ENCODE measurements at places on chromosomes 1 and 21.

- DNase-seq, result no peak
Observed at GRCh38 chr1:242133796-242134195, 134.9 kb upstream of the MAP1LC3C start.

DNA sequence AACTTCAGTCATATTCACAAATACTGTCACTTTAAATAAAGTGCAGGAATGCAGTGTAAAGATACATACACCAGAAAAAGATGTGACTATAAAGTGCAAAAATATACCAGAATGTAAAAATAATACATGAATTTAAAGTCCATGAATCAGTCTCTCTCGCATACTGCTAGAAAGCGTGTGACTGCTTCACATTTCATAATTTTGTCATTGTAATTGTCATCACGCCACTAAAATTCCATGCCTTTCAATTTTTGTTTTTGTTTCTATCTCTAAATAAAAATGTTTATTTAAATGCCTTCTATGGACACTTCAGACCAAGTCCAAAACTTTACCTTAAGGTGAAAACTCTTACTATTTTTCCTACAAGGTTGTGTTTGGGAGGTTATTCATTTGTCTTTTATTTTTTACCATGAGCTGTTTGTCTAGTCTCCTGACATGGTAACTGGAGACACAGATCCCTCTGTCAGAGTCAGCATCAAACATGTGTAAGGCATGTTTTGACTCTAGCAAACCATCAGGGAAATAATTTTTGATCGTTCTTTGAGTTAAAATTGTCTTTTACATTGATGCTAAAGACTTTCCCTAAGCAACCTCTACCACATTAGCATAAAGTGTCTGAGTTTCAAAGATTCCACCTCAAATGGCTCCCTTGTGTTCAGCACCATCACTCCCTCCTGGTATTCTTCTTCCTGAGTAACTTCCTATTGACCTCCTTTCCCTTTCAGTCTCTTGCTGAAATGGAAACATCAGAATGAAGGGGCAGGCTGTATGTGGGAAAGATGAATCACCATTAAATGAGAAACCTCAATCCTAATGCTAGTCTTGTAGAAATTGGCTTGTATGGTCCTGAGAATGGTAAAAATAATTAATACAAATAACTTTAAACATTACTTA is 14.0 kb upstream of the AIM2 start:
- DNase-seq, result no peak

DNA sequence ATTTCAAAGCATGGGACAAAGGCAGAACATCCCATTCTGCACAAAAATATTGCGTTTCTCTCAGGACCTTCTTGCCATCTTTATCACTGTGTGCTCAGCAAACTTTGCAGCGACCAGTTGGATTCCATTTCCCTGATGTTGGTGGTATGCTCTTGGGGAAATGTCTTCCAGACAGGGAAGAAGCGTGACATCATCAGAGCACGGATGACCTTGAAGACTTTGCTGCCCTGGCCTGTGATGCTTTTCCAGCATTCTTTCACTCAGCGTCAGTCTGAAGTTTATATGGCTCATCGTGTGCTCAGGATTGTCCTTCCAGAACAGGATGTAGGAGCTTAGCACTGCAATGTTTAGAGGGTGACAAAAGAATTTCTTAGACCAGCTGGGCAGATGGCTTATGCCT is 131.4 kb upstream of the F3 start:
- no peak for DNase-seq

- no peak for DNase-seq
Observed at GRCh38 chr1:184507165-184507564, 120.3 kb downstream of the C1orf21 start.

DNA sequence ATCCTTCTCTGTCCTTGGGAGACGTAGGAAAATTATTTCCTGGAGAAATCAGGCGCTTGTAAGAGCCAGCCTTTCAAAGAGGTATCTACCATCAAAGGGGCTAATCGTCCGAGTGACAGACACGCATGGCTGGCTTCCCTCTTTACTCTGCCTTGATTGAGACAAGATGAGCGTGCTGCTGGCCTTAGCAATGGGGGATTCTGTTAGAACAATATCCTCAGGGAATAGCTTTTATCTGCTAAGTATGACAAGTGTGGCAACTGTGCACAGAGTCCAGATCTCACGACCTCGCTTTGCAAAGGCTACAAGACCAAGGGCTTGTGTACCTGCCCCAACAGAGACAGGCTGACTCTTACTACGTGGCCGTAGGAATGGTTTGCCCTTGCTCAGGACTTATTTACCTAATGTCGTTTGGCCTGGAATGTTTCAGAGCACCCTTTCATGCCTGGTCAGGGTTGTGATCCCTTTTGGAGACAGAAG is 417.1 kb downstream of the KIF26B start:
- no peak for DNase-seq

DNA sequence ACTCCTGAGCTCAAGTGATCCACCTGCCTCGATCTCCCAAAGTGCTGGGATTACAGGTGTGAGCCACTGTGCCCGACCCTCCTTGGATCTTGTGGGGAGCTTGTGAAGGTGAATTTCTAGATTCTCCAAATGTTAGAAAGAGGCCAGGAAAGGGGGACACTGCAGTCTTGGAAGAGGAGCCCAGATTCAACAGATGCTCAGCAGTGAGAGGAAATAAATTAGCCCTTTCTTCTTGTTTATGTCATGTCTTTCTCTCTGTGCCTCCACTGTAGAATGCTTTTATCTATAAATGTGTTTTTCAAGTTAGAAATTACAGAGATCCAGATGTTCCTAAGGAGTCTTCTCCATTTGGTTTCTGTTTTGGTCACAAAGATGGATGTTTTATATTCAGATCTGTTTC is 346.6 kb upstream of the KAZN start:
- DNase-seq, result no peak

GRCh38 chr1:38077523-38078147 is 31.0 kb upstream of the POU3F1 start:
- no peak for DNase-seq

DNA sequence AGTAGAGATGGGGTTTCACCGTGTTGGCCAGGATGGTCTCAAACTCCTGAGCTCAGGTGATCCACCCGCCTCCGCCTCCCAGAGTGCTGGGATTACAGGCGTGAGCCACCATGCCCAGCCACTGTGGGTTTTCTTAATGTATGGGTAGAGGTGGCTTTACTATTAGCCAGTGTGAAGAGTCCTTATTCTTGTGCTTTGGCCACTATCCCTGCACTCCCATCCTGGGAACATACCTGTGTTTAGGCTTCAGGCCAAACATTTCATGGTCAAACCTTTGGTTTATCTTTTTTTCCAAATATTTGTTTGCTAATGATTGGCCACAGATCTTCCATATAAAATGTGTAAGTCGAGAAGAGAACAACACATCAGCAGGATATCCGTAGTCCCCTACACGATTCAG is 16.5 kb downstream of the FMO5 start:
- no peak for DNase-seq

- DNase-seq, result no peak
Observed at GRCh38 chr1:24965571-24965930, 35.5 kb upstream of the RUNX3 start.

GRCh38 chr1:11475748-11476147 is 3.2 kb upstream of the DISP3 start:
- DNase-seq, result no peak

DNA sequence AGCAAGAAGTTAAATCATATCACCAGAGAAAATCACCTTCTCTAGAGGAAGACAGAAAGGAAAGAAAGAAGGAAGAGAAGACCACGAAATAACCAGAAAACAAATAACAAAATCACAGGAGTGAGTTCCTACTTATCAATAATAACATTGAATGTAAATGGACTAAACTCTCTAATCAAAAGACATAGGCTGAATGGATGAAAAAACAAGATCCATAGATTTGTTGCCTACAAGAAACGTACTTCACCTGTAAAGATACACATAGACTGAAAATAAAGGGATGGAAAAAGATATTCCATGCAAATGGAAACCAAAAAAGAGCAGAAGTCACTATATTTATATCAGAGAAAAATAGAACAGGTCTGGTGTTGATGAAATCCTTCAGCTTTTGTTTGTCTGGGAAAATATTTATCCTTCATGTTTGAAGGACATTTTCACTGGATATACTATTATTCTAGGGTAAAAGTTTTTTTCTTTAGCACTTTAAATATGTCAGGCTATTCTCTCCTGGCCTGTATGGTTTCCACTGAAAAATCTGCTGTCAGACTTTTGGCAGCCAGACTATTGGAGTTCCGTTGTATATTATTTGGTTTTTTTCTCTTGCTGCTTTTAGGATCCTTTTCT is 202.5 kb upstream of the DUSP10 start:
- no peak for DNase-seq

DNA sequence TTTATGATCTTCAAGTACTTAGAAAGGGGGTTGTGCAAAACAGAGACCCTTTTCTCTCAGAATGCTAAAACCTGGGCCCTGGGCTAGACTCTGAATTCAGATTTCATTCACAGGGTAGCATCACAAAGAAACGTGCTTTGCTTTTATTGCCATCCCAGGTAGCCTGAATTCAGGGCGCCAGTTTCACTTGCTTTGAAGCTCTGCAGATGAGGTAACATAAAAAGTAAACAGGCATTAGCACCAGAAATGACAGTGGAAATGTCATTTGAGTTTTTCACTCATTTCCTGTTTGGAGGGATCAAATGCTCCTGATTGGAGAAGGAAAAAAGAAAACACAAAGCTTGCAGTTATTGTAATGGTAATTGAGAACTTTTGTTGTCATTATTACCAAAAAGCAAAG is 2.6 kb downstream of the SYPL2 start:
- no peak for DNase-seq

DNA sequence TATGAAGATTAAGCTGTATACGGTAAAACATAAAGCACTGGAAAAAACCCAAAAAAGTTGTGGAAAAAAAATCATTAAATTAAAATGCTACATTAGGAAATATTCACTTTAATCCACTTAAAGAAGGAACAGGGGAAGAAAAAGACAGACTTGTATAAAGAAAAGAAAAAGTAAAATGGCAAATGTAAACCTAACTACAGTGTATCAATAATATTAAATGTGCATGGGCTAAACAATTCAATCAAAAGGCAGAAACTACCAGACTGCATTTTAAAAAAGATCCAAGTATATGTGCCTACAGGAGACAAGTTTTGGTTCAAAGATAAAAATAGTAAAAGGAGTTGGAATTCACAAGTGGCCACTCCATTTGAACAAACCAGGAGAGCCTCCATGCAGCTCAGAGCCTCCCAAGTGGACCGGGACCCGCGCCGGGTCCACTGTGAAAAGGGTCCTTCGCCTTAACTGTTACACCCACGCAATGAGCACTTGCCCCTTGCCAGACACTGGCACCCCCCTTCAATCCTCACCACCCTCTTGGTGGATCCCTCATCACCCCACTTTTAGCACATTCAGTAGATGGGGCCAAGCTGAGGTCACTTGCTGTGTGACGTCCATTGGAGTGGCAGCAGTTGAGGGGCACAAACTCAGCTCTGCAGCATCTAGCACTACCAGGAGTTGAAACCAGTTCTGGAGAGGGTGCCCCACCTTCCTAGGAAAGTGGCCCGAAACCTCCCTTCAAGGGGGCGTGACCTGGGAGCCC is 898 bp downstream of the C1orf174 start:
- DNase-seq, result no peak

GRCh38 chr1:171532520-171532919 is 47.2 kb downstream of the PRRC2C start:
- no peak for DNase-seq

DNA sequence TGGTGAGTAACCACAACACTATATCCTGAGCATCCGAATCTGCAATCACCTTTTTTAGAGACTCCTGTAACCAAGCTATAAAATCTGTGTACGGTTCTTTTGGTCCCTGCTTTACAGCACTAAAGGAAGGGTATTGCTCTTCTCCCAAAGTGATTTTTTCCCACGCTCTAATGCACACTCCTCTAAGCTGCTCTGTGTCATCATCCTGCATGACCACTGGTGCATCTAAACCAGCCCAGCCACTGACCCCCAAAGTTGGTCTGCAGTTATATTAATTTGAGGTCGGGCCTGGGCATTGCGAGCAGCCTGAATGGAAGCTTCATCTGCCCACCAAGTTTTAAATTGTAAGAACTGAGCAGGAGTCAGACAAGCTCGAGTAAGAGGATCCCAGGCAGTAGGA is 480.0 kb downstream of the PTPRU start:
- DNase-seq, result no peak

DNA sequence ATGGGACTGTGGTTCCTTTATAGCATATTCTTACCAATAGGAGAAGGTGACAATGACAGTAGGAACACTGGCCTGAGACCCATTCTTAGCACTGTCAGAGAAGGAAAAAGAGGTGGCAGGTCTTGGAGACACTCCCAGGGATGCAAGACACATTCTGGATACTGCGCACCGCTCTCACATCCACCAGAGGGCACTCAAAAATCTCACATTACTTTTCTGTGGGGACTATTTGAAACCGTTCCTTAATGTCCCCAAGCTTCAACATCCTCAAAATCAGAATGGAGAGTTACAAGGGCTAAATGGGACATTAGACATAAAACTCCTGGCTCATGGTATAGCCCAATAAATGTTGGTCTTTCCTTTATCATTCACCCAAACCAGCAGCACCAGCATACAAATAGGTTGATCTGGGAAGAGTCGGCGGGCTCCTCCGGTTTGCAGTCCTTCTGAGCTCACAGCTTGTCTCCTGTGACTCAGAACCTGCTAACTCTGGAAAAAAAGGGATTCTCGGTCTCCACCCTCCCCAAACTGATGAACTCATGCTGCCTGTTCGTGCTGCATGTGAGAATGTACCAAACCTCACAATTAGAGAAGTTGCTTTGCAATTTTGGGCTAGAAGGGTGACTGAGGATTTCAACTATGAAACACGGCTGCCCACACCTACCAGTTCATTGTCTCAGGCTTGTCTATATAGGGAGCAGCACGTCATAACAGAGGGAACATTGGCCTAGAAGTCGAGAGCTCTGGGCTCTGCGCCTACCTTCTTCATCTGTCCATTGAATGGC is 40.2 kb downstream of the IL12RB2 start:
- DNase-seq, result peak; percentile 12

- DNase-seq, result no peak
Observed at GRCh38 chr1:168554603-168555483, 11.0 kb upstream of the XCL2 start.

DNA sequence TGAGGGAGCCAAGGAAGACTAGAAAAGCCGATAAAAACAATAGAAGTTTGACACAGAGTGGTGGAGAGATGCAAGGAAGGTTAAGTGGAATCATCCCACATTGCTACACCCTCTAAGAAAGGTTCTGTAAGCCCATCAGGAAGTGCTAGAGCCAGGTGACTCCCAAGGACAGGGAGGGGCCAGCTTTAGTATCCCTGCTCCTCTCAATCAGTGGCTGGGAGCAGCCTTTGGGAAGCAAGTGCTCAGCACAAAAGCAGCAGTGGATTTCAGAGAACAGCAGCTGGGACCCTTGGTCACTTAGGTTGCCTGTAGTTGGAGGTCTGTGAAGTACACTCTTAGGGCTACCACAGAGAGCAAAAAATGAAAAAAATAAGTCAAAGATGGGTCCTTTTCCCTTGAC is 42.5 kb downstream of the NME7 start:
- no peak for DNase-seq

GRCh38 chr21:28633839-28634555 is 358.7 kb downstream of the LTN1 start:
- DNase-seq, result no peak

- no peak for DNase-seq
Observed at GRCh38 chr1:221777431-221778072, 35.7 kb upstream of the DUSP10 start.

- no peak for DNase-seq
Observed at GRCh38 chr1:75165264-75165663, 31.1 kb downstream of the LHX8 start.

GRCh38 chr1:81554108-81554507 is 246.6 kb upstream of the ADGRL2 start:
- DNase-seq, result no peak
